ENCODE measurements at places on chromosomes 16 and 17. TPM values are rescaled to one million over a fixed set of nuclear protein-coding genes. Genes with fewer than 3 reads are reported as not detected.

GRCh38 chr16:31439519-31439918 lies 3.1 kb downstream of the ZNF843 start:
- DNase-seq: no peak
- H3K27ac ChIP-seq: no peak overlapping the region
- H3K36me3 ChIP-seq: no peaks in the 10 kb centered on the region

- peaks cover 5% of the 10 kb centered on the region for H3K4me1 ChIP-seq
- peaks cover 9% of the 10 kb centered on the region for H3K36me3 ChIP-seq
- H3K4me3 ChIP-seq: no peak overlapping the region
- no peak for DNase-seq
These were observed 63.4 kb downstream of the KLHDC4 start for GRCh38 chr16:87702325-87702811.

DNA sequence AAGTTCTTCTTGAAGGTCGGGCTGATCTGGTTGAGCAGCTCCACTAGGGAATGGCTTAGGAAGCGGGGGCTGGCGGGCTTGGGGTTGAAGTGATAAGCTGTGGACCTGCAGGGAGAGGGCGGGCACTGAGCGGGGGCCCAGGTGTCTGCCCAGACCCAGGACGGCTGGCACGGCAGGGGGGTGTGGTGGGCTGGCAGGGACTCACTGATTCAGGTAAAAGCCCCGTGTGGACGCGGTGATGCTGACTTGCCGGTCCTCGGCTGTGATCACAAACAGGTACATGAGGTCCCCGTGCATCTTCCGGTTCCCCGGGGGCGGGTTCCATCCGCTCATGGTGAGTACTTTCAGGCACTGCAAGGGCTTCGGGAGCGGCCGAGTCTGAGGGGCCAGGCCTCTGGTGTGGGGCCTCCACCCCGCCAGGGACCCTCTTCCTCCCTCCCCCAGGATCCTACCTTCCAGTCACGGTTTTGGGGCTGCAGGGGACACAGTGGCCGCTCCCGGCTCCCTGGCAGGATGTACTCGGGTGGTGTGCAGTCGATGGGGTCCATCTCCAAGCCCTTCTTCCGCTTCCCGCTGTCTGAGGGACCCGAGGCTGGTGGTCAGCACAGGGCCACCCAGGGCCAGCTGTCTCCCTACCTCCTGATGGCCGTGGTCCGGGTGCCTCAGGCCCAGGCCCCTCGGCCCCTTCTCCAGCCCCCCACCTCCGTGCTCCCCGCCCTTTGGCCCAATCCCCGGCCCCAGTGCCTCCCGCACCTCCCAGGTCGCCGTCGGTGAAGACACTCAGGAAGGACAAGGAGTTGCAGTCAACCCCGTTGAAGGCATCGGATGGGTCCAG lies 10.2 kb downstream of the CLUH start:
- no peak overlapping the region for H3K4me3 ChIP-seq
- H3K36me3 ChIP-seq: peaks cover 7% of the 10 kb centered on the region
- no peaks in the 10 kb centered on the region for H3K27me3 ChIP-seq
- H3K4me1 ChIP-seq: peaks cover 12% of the 10 kb centered on the region
- H3K27ac ChIP-seq: no peak overlapping the region
- no peak for DNase-seq

- no peak overlapping the region for H3K27ac ChIP-seq
- no peak for DNase-seq
- no peak overlapping the region for H3K4me3 ChIP-seq
- H3K36me3 ChIP-seq: no peaks in the 10 kb centered on the region
- H3K4me1 ChIP-seq: no peaks in the 10 kb centered on the region
These were observed 63.6 kb upstream of the ERCC4 start for GRCh38 chr16:13856398-13856797.

DNA sequence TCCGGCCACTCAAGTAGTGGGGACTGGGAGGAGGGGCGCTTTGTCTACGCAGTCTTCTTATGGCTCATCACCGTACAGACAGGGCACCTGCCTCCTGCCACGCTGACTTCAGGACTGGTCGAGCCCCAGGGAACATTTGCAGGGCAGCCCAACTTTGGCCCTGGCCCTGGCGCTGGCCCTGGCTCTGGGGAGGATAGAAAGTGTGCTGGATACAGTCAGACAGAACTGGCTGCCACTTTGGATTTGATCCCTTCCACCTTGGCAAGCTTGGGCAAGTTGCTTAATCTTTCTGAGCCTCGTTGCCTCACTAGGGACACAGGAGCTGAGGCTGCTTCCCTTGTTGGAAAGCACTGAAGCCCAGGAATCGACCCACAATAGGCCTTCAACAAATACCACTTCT lies 13.6 kb downstream of the LGALS9 start:
- H3K4me1 ChIP-seq: peaks cover 3% of the 10 kb centered on the region
- H3K4me3 ChIP-seq: no peak overlapping the region
- H3K27me3 ChIP-seq: no peaks in the 10 kb centered on the region
- H3K27ac ChIP-seq: no peak overlapping the region
- DNase-seq: no peak

GRCh38 chr17:72205357-72205756 lies 84.5 kb downstream of the SOX9 start:
- no peak overlapping the region for H3K4me3 ChIP-seq
- no peaks in the 10 kb centered on the region for H3K36me3 ChIP-seq
- H3K4me1 ChIP-seq: no peaks in the 10 kb centered on the region
- H3K27ac ChIP-seq: no peak overlapping the region

GRCh38 chr16:69495821-69496220 lies 69.9 kb upstream of the NFAT5 start:
- H3K27ac ChIP-seq: no peak overlapping the region
- no peak overlapping the region for H3K4me3 ChIP-seq
- no peaks in the 10 kb centered on the region for H3K4me1 ChIP-seq
- DNase-seq: no peak
- H3K27me3 ChIP-seq: no peaks in the 10 kb centered on the region
- no peaks in the 10 kb centered on the region for H3K36me3 ChIP-seq

DNA sequence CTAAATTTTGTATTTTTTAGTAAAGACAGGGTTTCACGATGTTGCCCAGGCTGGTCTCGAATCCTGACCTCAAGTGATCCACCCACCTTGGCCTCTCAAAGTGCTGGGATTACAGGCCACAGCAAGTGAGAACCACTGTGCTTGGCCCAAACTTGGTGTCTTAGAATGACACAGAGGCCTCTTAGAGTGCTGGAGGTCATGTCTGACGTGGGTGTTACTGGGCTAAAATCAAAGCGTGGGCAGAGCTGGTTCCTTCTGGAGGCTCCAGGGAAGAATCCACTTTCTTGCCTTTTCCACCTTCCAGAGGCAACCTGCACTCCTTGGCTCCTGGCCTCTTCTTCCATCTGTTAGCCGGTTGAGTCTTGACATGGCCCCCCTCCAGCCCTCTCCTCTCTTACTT lies 53.8 kb downstream of the IRF8 start:
- H3K4me3 ChIP-seq: no peak overlapping the region
- H3K27ac ChIP-seq: no peak overlapping the region
- H3K4me1 ChIP-seq: no peaks in the 10 kb centered on the region
- peaks cover 11% of the 10 kb centered on the region for H3K27me3 ChIP-seq

DNA sequence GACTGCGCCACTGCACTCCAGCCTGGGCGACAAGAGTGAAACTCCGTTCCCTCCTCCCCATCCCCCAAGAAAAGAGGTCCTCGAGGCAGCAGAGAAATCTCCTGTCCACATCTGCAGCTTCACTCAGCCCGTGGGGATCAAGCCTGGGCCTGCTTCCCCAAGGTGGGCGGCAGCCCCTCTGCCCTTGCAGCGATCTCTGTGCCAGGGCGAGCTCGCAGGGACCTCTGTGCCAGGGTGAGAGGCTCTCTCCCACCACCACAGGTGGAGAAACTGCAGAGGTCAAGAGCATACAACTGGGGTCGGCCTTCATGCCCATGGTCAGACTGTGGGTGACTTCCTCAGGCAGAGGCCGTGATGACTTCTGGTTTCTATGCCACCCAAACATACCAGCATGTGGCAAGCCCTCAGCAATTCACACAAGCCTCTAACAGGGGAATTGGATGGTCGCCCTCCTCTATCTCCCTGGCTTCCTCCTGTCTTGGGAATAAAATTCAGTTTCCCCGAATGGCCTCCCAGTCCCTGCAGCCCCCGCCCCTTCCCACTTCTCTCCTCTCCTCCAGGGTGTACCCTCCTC lies 5.5 kb downstream of the SLC43A2 start:
- H3K36me3 ChIP-seq: no peaks in the 10 kb centered on the region
- H3K27ac ChIP-seq: no peak overlapping the region
- DNase-seq: no peak
- peaks cover 13% of the 10 kb centered on the region for H3K4me1 ChIP-seq
- H3K27me3 ChIP-seq: peaks cover 12% of the 10 kb centered on the region

DNA sequence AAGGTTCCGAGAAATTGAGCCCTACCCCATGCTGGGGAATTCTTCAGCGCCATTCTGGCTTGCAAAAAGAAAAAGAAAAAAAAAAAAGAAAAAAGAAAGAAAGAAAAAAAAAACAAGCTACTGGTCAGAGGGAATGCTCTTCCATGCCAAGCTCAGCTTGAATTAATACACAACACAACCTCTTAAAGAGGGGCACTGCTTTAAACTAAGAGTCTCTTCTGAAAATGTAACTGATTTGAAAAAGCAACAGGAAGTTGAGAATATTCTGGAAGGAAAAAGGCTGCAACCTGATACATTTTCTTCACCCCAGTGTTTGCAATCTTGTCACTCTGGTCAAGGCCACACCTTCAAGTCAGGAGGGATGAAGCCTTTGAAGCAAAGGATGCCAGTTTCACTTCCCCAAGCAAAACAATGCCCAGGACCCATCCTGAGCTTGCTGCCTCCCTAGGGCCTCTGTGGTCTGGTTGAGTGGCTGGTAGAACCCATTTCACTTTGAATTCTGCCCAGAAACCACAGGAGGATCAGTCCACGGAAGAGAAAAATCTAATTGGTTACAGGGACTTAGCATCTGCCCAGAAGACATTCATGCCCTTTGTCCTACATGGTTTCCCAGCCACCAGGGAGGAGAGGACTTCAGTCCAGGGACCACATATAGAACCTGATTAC lies 389.7 kb downstream of the SOX9 start:
- no peak for DNase-seq
- H3K36me3 ChIP-seq: no peaks in the 10 kb centered on the region
- H3K4me1 ChIP-seq: peaks cover 50% of the 10 kb centered on the region
- H3K27me3 ChIP-seq: no peaks in the 10 kb centered on the region

DNA sequence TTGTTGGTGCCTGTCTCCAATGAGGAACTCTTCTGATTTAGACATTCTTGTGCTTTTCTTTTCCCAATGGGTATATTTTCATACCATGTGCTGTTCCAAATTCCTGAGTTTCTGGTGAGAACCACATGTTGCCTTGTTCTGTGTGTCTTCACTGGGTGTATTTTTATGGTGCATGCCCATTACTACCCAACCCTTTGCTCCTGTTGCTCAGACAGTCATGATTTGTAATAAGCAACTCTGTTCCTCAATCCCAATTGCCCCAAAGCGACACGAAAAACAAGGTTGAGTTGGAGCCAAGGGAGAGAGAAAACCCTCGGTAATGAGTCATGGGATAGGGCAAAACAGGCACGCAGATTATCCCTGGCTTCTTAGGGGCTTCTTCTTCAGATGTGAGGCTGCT lies 101.8 kb downstream of the ABCA8 start:
- DNase-seq: no peak
- peaks cover 8% of the 10 kb centered on the region for H3K27me3 ChIP-seq
- H3K4me1 ChIP-seq: peaks cover 2% of the 10 kb centered on the region
- no peak overlapping the region for H3K4me3 ChIP-seq
- H3K36me3 ChIP-seq: no peaks in the 10 kb centered on the region
- H3K27ac ChIP-seq: no peak overlapping the region

DNA sequence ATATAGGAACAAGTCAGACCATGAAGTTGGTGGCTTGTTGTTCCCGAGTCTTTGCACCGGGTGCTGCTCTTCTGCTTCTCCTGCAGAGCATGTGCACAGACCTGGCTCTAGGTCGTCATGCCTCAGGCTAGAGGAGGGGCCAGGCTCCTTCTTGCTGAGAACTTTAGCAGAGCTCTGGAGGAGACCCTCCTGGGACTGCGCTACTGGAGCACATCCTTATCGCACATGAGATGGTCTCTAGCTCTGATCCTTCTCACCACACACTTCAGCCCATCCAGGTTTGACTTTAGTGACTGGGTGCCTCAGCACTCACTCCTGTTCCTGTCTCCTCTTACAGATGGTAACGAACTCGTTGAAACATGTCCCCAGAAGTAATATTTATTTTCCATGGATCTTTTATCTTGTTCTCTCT lies 14.9 kb downstream of the FOXK2 start:
- peaks cover 79% of the 10 kb centered on the region for H3K4me1 ChIP-seq
- peak overlapping the region; percentile 11 for H3K4me3 ChIP-seq
- H3K27me3 ChIP-seq: no peaks in the 10 kb centered on the region
- peak overlapping the region; percentile 99 for H3K27ac ChIP-seq
- no peak for DNase-seq

GRCh38 chr17:28226563-28227315 lies 92.3 kb upstream of the TMEM97 start:
- peaks cover 11% of the 10 kb centered on the region for H3K4me1 ChIP-seq
- no peak for DNase-seq
- H3K36me3 ChIP-seq: no peaks in the 10 kb centered on the region
- no peak overlapping the region for H3K27ac ChIP-seq
- H3K4me3 ChIP-seq: peak overlapping the region; percentile 85

DNA sequence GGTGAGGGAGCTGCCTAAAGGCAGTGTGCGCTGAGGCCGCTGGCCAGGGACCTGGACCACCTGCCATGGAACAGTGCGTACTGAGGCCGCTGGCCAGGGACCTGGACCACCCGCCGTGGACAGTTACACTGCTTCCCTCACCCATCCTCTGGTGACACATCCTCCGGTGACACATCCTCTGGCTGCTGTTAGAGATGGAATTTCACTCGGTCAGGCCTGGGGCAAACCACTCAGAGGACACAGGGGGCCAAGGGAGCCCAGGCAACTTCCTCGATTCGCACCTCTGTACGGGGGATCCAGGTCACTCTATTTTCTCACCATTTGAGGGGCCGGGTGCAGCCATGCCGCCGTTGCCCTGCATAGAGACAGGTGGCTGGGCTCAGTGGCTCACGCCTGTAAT lies 32.4 kb upstream of the RPTOR start:
- H3K4me1 ChIP-seq: peaks cover 23% of the 10 kb centered on the region
- no peaks in the 10 kb centered on the region for H3K36me3 ChIP-seq
- no peaks in the 10 kb centered on the region for H3K27me3 ChIP-seq
- no peak overlapping the region for H3K27ac ChIP-seq
- no peak overlapping the region for H3K4me3 ChIP-seq

- no peaks in the 10 kb centered on the region for H3K27me3 ChIP-seq
- no peak overlapping the region for H3K4me3 ChIP-seq
- no peak overlapping the region for H3K27ac ChIP-seq
- DNase-seq: no peak
- H3K4me1 ChIP-seq: peaks cover 13% of the 10 kb centered on the region
These were observed 4.8 kb downstream of the RNF40 start for GRCh38 chr16:30766933-30767284.

- H3K4me3 ChIP-seq: no peak overlapping the region
- no peaks in the 10 kb centered on the region for H3K27me3 ChIP-seq
- no peak overlapping the region for H3K27ac ChIP-seq
- H3K4me1 ChIP-seq: peaks cover 9% of the 10 kb centered on the region
- H3K36me3 ChIP-seq: peaks cover 39% of the 10 kb centered on the region
These were observed 34.5 kb downstream of the SIAH1 start for GRCh38 chr16:48350736-48351135.

Gene GP1BA
- not detected for total RNA-seq

Gene TBX2
- 25.9 TPM for total RNA-seq

Gene CCDC144A
- 0.16 TPM for total RNA-seq

Gene APOH
- not detected for total RNA-seq

Gene AIPL1
- total RNA-seq: not detected

Gene XYLT2
- total RNA-seq: 32.0 TPM

Gene HYDIN
- not detected for total RNA-seq

Gene CMIP
- 38.0 TPM for total RNA-seq

Gene ZDHHC1
- total RNA-seq: 15.4 TPM

Gene HOXB7
- not detected for total RNA-seq

All from osteocyte (in vitro differentiated cells).